ENCODE measurements at places on chromosomes 12 and 14.

GRCh38 chr14:39229601-39230110, 4.1 kb upstream of the MIA2 start:
- DNase-seq = no peak

DNA sequence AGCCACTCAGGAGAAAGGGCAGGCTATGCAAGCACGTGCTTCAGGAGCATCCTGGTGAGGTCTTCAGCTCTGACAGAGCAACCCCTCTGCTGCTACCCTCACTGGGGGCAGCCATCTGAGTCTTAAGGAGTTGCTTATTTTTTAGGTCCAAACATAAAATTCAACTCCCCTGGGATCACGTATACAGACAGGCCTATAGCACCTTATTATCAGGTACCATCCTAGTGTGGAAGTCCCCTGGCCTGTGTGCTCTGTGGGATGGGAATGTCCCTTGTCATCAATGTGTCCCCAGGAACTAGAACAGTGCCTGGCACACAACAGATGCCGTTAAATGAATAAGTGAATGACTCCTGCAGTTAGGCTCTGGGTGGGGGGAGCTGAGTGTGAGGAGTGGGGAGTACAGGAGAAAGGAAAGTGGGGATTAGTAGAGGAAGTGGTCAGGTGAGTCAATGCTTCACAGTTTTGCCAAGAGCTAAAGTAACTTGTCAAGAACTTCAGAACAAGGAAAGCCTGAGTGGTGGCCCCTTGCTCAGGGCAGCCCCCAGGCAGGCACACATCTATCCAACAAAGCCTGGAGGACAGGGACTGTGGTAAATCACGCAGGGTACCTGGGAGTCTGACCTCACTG, 33.5 kb downstream of the DAD1 start:
- DNase-seq = no peak

DNA sequence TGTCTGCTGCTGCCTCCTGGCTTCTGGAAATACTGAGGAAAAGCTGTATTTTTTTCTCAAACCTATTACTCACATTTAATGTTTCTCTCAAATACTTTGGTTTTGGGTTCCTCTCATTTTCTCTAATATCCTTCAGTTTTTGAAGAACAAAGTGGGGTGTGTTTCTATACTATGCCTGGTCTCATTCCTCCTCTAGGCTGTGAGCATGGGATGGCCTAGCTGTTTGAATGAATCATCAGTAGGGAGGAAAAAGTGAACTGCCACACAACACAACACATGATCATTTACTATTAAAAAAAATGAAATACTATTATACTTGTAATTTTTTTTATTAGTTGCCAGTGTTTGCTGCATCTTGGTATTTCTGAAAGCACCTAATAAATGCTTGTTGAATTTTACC, 11.3 kb upstream of the SMCO3 start:
- no peak for DNase-seq

DNA sequence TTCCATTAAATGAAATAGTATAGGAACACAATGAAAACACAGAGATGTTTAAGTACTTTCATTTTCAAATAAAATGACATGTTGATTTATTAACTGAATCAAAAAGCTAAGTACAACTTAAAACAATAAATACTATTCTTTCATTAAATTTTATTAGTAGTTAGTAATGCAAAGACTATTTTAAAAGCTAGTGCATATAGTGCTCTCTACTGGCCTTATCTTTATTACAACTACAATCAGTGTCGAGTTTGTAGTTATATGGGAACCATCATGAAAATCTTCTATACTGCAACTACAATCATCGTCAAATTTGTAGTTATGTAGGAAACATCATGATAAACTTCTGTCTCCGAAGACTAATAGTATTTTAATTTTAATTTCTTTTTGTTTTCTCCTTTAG, 8.9 kb upstream of the LIN7A start:
- DNase-seq = no peak

All from SHP77 treated with DMSO at 0.1 percent for 48 hours (cell line).